Activated T-helper 1 cell treated with anti-CD3 and anti-CD28 coated beads, Interleukin-2, amount 50 U/mL, for 16 hours (primary cell): ENCODE measurements at places on chromosomes 3 and 15.

DNA sequence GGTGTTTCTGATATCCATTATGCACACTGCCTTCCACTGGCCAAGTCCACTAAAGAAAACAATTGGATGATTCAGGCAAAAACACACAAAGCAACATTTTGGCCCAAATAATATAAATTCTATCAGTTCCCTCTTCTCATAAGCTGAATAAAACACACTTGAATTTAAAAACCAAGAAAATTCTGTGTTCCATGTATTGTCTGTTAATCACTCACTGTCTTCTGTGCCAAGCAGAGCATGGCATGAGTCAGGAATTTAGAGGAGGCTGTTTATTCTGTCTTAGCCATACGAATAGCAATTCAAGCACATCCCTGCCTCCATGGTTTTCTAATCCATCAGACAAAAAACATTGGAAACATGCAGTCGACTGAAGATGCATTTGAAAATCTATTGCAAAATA is 215.6 kb upstream of the UMPS start:
- no peak for DNase-seq

DNA sequence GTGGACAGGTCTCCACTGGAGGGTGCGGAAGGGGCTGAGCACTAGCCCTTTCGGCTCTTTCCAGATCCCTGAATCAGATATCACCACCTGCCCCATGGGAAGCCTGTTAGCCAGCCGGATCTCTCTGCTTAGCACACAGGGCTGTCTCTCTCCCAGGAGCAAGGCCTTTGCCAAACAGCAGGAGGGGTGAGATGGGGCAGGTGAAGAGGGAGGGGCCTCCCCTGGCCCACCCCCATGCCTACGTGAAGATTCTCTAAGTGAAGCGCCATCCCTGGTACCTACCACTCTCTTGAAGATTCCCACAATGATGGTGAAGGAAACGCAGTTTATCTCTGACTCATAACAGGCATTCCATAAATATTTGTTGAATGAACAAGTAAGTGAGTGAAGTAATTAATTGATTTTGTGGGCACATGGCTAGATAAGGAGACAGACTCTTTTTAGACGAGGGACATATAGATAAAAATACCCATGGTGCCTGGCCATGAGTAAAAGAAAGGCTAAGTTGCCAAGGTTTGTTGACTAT is 19.6 kb upstream of the HCN4 start:
- no peak for DNase-seq

DNA sequence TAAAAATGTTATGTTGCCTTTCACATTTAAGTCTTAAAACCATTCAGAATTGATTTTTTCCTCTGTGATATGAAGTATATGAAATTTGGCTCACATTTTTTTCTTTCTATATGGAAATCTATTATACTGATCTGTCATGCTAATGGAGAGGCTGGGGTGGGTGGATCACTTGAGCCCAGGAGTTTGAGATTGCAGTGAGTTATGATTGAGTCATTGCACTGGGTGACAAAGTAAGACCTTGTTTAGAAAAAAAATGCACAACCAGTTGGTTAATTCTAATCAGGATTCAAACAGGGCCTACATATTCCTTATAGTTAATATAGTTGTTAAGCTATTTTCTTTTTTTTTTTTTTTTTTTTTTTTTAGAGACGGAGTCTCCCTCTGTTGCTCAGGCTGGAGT is 230.5 kb downstream of the MFSD1 start:
- DNase-seq: no peak

DNA sequence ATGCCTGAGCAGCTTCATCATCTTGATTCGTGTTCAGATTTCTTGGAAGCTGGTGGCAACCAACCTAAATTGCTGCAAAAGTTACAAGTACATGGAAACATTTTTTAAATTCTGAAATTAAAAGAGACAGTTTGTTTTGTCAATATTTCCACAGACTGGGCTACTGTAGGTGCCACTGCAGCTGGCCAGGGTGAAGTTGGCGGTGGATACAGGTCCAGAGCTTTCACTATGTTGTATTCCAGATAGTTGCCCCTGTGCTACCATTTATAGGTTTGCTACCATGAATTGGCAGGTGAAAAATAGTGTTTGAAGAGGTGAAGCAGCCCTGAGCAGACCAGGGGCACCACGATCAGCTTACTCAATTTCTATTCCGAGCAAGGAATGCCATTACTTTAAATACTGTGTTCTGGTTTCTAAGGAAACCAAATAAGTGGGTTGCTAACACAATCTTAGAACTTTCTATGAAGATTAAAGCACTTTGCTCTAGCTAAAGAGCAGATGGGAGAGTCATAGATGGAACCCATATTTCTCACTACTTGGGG is 21.2 kb upstream of the SHC4 start:
- DNase-seq: no peak

- DNase-seq: no peak
Measured at GRCh38 chr3:124383846-124384466, 346.3 kb upstream of the UMPS start.

DNA sequence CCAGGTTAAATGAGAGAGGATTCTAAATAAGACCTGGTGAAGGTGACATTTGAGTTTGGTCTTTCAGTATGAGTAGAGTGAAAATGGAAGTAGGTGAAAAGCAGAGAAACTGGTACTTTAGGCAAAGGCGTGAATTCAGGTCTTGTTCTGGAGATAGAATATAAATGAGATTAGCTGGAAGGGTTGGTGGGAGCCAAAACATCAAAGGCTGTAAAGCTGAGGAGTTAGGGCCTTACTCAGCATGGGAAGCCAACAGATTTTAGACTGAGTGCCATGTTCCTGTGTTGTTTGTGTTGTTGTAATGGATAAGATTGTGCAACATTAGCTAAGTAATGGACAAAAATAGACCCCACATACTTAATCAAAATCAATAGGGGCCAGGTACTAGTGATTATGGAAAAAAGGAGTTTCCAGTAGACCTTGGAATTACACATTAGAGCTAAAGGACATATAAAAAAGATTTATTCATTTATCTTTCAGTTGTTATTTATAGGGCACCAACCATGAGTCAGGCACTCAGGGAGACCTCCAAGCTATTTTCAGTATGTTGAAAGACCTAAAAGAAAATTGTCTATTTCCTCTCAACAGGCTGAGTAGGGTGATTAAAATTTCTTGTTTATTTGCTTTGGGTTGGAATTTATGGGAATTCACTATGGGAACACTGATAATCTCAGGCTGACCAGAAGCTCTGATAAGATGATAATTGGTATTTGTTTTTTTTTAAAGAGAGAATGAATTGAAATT is 20.8 kb downstream of the ARL14 start:
- no peak for DNase-seq

DNA sequence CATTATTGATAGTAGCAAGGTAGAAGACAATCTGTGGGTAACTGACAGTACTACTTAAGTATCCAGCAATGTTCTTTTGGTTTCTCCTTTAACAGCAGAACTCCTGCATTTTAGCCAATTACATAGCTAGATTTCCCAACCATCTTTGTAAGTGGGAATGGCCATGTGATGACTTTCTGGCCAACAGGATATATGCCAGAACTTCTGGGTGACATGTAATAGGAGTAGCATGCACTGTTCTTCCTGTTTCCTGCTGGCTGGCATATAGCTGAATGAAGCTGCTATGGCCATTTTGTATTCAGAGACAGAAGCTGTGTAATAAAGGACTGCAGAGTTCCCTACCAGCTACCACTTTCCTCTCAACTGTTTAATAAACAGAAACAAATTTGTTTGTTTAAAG is 18.0 kb downstream of the SPICE1 start:
- no peak for DNase-seq

- no peak for DNase-seq
Measured at GRCh38 chr15:94263341-94264273, 32.2 kb downstream of the MCTP2 start.

DNA sequence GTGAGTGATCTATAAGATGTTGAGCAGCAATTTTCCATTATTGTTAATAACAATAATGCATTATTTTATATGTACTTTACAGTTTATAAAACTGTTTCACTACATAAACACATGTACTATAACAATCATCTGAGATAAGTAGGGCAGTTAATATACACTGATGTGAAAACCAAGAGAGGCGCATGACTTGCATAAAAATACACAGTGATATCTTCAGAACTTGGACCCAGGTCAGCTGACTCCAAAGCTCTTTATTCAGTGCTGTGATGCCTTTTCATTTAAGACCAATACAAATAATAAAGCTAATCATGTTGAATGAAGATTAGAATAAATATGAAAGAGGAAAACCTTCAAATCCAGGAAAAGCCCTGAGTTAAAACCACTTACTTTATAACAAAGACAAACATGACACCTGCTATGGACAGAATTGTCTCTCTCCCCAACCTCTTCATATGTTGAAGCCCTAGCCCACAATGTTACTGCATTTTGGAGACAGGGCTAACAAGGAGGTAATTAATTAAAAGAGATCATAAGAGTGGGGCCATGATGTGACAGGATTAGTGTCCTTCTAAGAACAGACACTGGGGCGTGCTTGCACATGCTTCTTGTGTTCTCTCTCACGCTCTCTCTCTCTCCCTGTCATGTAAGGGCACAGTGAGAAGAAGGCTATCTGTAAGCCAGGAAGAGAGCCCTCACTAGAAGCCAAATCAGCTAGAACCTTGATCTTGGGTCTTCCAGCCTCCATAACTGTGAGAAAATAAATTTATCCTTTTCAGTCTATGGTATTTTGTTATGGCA is 55.8 kb upstream of the TSPAN3 start:
- no peak for DNase-seq

DNA sequence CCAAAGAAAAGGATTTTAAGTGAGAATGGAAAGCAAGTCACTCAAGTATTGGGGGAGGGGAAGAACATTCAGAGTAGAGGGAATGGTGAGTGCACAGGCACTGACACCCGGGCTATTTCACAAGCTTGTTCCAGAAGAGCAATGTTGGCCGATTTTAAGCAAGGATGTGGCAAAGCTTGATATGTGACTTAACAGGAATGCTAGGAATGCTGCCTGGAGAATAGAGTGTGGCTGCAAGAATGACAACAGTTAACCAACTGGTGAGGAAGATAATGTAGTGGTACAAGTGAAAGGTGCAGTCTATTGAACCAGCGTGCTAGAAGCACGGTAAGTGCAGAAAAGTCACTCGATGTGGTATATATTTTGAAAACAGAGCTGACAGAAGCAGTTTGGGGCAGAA is 6.2 kb upstream of the CCDC80 start:
- no peak for DNase-seq

GRCh38 chr15:66961407-66961884 is 104.0 kb upstream of the SMAD3 start:
- DNase-seq: no peak

DNA sequence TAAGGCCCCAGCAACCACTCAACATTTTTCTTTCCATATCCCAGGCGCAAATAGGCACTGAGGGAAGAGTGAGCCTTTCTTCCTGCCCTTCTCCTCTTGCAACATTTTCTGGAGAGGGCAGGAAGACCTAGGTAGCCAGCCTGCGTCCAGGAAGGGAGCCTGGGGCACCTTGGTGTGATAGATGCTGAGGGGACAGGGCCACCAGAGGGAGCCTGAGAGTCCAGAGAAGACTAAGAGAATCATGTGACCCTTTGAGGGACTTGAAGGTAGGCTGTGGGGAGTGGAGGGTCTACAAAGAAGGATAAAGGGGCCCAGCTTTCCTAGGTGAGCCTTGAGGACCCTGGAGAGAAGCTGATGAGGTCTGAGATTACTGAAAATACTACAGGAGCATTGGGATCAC is 346.6 kb downstream of the CNTN6 start:
- no peak for DNase-seq

GRCh38 chr15:76696840-76697239 is 208.3 kb downstream of the SCAPER start:
- DNase-seq: no peak

- no peak for DNase-seq
Measured at GRCh38 chr3:157429708-157430107, 6.9 kb upstream of the PTX3 start.

GRCh38 chr3:14297784-14298236 is 104.6 kb upstream of the SLC6A6 start:
- DNase-seq: no peak

GRCh38 chr15:81296673-81297072 is 27.3 kb downstream of the STARD5 start:
- peak; percentile 57 for DNase-seq

DNA sequence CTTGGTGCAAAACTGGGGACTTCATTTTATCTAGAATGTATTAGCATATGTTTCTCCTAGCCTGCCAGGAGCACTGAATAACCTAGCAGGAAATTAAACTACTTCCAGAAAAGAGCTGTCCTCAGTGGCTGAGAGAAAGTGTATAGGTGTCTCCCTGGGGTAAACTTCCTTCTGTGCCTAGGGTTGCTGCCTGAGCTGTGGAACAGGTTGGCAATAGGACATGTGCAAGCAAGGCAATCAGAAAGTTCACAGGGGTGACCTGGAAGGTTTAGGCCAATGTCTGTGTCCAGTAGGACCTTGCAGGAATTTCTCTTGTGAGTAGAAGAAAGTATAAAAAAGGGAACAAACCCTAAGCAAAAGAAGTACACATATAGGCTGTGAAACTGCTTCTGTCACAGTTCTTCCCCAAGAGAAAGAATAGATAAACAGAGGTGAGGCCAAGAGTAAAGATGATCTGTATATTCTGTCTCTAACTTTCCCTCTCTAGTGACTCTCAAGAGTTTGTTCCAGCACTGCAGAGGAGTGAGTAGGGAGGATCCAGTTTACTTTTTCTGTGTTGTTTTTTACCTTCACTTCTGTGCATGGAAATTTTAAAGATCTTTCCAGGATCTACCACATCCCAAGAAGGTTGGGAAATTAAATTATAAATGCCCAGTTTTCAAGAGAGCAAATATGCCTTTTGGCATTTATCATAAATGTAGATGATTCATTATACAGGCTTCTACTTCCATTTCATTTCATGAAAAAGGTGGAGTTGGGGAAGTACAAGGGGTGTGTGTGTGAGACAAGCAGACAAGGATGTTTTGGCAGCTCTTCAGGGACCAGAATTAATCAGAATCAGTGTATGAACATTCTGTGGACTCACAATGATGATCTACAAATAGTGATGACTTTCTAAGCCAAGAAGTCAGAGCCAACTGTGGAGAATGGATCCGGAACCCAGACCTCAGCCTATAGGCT is 155.2 kb downstream of the RBPMS2 start:
- DNase-seq: no peak

DNA sequence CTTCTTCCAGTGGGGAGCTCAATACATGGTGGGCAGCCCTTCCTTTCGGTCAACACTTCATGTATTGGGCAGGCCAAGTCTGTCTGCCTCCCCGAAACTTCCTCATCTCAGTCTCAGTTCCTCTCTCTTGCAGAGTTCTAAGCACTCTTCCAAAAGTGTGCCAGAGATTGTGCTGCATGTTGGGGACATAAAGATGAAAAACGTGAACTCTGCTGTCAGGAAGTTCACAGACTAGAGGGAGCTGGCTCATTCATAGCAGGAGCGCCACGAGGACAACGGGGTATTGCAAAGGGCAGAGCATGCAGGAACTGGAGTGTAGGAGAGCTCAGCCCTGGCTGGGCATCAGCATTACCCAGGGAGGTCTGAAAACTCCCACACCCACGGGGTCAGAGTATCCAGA is 15.3 kb upstream of the EPHB3 start:
- no peak for DNase-seq

GRCh38 chr15:22258398-22259150 is 178.2 kb downstream of the OR4M2 start:
- DNase-seq: no peak
